ENCODE measurements at places on chromosomes 16 and 17.

DNA sequence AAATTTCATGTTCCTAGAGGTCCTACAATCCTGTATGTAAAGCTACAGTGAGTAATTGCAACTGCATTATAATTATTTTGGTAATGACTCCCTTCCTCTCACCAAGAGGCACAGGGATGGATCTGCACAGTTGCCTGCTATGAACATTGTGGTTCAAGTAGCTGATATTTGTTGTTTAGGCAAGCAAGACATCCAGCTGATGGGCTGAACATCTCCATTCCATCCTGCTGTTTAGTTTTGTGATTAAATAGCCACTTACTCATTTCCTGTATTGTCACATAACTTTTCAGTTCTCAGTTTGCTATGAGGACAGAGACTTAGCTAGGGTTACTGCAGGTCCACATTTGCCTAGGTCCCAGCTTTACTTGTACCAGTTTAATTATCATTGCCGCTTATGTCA is 181.2 kb upstream of the TBX2 start:
- DNase-seq: no peak

DNA sequence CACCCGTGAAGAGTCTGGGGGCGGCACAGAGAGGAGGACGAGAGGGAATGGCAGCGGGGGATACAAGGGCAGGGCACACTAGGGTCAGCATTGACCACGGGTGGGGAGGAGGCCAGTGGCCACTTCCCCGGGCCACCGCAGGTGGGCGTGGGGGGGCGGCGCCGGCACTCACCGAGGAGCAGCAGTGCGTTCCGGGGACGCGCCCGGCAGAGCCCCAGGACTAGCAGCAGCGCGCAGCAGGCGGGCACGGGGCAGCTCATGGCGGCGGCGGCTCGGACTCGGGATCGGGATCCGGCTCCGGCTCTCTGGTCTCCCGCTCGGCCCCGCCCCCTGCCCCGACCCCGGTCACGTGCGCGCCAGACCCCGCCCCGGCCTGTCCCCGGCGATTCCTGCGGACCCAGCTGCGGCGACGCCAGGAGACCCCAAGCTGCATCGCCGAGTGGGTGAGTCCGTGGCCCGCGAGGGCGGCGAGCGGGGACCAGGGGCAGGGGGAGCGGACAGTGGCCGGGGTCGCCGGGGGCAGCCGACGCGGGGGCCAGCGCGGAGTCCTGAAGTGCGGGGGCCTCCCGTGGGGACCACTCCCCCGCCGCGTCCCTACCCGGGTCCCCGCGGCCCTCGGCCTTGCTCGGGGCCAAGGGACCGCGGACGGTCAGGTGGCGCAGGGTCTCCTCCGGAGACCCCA is at the start of the genes SGSH and SLC26A11:
Gene SGSH, minus strand, starts transcription at position 280 of the 682 bp plus-strand sequence. Its CDS starts 20 bp downstream, at position 260.
Gene SLC26A11, plus strand, starts transcription at position 374 of the 682 bp plus-strand sequence. CDS start 1,134 bp downstream, outside the sequence.
- no peak for DNase-seq

- peak; percentile 15 for DNase-seq
Observed at GRCh38 chr16:19382887-19383816, 34.5 kb upstream of the TMC5 start.

DNA sequence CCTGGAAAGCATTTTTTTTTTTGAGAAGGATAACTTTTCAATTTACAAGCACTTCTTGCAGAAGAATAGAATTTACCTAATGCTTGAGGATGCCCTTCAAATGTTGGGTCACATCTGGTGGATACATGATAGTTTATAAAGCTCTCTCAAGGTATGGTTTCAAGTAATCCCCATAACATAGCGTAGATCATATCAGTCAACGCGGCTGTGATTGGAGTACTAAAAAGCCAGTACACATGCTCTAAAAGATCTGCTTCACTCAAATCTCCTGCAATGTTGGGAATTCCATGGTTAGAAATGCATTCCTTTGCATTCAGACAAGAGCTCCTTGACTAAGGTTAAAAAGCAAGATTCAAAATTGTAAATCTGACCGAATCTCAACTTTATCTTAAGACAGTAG is 3.9 kb upstream of the KCNJ16 start:
- no peak for DNase-seq

DNA sequence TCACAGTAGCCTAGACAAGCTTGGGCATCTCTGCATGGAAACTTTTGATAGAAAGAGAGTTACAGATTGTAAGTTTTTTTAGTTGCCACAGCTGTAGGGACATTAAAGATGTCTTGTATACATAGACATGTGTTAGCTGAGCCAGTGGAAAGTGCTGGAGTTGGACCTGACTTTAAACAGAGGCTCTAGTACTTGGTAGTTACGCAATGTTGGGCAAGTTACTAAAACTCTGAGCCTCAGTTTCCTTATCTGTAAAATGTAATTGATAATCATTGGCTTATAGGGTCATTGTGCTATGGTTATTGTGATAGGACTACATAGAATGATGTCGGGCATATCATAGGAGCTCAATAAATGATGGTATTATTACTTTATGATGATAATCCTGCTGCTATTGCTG is 225.8 kb upstream of the CPHXL start:
- no peak for DNase-seq
